ENCODE measurements at places on chromosomes 2 and 18.

- no peak overlapping the region for H3K4me3 ChIP-seq
- H3K27ac ChIP-seq = no peak overlapping the region
- no peaks in the 10 kb centered on the region for H3K36me3 ChIP-seq
- no peak for DNase-seq
- no peaks in the 10 kb centered on the region for H3K27me3 ChIP-seq
- no peaks in the 10 kb centered on the region for H3K4me1 ChIP-seq
Measured at GRCh38 chr18:9081940-9082339, 20.6 kb upstream of the NDUFV2 start.

- H3K4me3 ChIP-seq = no peak overlapping the region
- H3K27me3 ChIP-seq = no peaks in the 10 kb centered on the region
- no peaks in the 10 kb centered on the region for H3K36me3 ChIP-seq
- DNase-seq = no peak
Measured at GRCh38 chr18:31120594-31120993, 18.4 kb upstream of the DSC2 start.

DNA sequence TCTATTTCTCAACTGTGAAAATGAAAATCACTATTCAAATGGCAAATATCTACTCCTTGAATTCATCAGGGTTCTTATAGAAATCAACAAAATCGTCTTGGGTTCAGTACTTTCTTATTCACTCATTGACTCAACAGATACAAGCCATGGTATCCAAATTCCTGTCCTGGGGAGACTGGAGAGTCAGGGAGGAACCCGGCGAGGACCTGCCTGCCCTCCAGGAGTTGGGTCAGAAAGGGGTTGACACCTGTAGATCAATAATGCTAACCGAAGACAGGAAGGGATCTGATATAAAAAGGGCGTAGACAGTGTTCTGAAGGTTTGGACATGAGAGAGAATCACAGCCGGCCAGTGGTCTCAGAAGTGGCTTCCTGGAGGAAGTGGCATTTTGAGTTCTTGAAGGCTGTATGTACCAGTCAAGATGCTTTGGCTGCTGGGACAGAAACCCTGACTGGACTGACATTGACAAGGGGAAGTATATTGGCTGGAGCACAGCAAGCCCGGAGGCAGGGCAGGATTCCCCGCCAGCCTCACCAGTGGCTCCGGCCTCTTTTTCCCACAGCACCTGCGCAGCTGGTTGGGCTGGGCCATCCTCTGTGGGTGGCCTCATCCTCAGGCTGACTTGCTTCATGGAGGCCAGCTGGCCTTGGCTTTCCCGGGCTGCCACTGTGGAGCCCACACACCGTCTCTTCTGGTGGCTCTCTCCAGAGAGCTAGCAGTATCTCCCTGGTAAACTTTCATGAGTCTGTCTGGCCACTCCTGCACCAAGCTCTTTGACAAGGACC lies 3.0 kb downstream of the LRRFIP1 start:
- no peak for DNase-seq
- H3K4me3 ChIP-seq = no peak overlapping the region
- no peaks in the 10 kb centered on the region for H3K27me3 ChIP-seq
- H3K4me1 ChIP-seq = peaks cover 61% of the 10 kb centered on the region

GRCh38 chr18:39549144-39549543 lies 1983.5 kb upstream of the CELF4 start:
- H3K4me1 ChIP-seq = no peaks in the 10 kb centered on the region
- no peaks in the 10 kb centered on the region for H3K27me3 ChIP-seq
- H3K27ac ChIP-seq = no peak overlapping the region
- no peak overlapping the region for H3K4me3 ChIP-seq

DNA sequence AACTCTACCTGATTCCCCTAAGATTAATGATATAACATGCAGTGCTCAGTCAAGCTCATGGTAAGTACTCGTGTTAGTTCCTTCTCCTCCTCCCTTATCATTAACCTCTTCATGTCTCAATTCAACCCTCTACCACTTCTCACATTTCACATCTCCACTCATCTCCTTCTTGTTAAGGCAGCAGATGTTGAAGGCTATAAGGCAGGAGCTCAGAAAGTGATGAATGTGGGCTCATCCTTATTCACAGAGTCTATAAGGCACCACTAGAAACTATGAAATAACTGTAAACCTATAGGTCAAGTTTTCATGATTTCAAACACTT lies 56.0 kb downstream of the CLHC1 start:
- no peak for DNase-seq
- no peaks in the 10 kb centered on the region for H3K27me3 ChIP-seq
- no peak overlapping the region for H3K27ac ChIP-seq
- H3K4me1 ChIP-seq = no peaks in the 10 kb centered on the region
- no peak overlapping the region for H3K4me3 ChIP-seq

DNA sequence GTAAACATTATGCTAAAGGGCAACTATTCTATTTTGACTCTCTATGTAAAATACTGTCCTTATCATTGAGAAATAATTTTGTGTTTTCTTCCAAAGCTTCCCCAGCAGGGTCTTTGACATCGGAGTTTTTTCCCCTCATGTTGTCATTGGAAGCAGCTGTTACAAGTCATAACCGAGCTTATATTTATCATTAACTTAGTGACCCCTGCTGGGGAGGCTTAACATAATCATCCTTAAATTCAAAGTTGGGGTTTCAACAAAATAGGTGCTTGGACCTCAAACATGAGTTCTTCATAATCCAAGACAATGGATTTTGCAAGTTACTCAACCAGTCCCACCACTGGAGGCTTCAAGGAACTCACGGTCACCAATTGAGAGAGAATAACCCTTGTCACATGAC lies 330.9 kb downstream of the DCC start:
- H3K27ac ChIP-seq = no peak overlapping the region
- H3K4me3 ChIP-seq = no peak overlapping the region
- H3K36me3 ChIP-seq = no peaks in the 10 kb centered on the region
- peak; percentile 66 for DNase-seq
- H3K27me3 ChIP-seq = no peaks in the 10 kb centered on the region
- no peaks in the 10 kb centered on the region for H3K4me1 ChIP-seq

GRCh38 chr2:145157741-145158591 lies 638.0 kb upstream of the ZEB2 start:
- H3K4me3 ChIP-seq = no peak overlapping the region
- peaks cover 16% of the 10 kb centered on the region for H3K4me1 ChIP-seq
- no peak overlapping the region for H3K27ac ChIP-seq
- no peaks in the 10 kb centered on the region for H3K36me3 ChIP-seq
- H3K27me3 ChIP-seq = no peaks in the 10 kb centered on the region

DNA sequence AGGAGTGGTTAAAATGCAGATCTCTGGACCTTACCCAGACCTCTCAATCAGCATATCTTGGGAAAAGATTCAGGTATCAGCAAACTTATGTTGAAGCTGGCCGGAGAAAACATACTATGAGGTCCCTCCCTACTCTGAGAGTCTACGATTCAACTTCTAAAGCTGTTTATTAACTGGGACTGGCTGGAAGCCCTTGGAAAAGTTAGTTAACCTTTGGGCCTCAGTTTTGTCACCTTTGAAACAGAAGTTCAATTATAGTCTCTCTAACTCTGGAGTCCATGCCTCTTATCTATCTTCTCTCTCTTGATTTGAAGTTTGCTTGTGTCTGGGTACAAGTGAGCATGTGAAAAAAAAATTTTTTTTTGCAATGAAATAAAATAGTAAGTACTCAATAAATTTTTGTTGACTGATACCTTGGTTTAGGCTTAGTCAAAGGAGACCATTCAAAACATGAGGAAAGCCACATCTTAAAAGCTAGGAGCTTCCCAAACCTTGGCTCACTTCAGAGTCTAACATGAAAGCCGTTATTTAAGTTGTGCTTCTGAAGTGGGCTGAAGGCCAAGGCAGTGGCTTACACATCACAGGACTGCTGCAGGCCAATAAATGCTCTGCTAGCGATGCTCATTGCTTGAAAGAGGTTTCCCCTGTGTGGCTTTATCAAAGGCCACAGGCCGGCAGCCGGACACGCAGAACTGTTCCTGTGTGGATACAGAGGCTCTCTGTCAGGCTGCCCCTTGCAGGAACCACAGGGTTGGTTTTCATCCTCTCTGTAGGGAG lies 110.6 kb upstream of the FAM136A start:
- DNase-seq = no peak
- H3K4me1 ChIP-seq = no peaks in the 10 kb centered on the region
- H3K36me3 ChIP-seq = no peaks in the 10 kb centered on the region
- H3K4me3 ChIP-seq = no peak overlapping the region

GRCh38 chr2:162004031-162004430 lies 70.0 kb downstream of the DPP4 start:
- H3K36me3 ChIP-seq = no peaks in the 10 kb centered on the region
- H3K27me3 ChIP-seq = no peaks in the 10 kb centered on the region
- DNase-seq = no peak
- H3K27ac ChIP-seq = no peak overlapping the region

- H3K4me1 ChIP-seq = no peaks in the 10 kb centered on the region
- H3K4me3 ChIP-seq = no peak overlapping the region
- peaks cover 20% of the 10 kb centered on the region for H3K36me3 ChIP-seq
- no peak overlapping the region for H3K27ac ChIP-seq
- no peak for DNase-seq
Measured at GRCh38 chr2:120142528-120143219, 80.5 kb downstream of the TMEM185B start.

GRCh38 chr2:20008703-20009102 lies 3.8 kb downstream of the MATN3 start:
- H3K36me3 ChIP-seq = no peaks in the 10 kb centered on the region
- peaks cover 18% of the 10 kb centered on the region for H3K4me1 ChIP-seq
- H3K4me3 ChIP-seq = no peak overlapping the region
- H3K27ac ChIP-seq = no peak overlapping the region
- no peak for DNase-seq

DNA sequence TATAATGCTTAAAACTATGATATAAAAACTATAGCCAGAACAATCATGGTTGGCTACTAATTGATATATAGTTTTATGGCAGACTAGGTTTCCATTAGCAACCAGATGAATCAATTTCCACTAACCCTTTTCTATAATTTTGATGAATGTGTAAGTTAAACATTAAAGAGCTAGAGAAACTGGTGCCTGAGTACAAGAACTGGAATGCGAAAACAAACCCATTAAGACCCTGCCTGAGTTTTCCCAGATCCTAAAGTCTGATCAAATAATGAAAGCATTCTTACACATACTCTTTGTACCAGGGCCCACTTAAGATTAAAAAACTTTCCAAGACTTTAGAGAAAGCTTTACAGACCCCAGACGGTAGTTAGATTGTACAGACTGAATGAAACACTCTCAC lies 21.3 kb downstream of the MRPL19 start:
- no peak for DNase-seq
- no peak overlapping the region for H3K4me3 ChIP-seq
- no peaks in the 10 kb centered on the region for H3K4me1 ChIP-seq
- no peak overlapping the region for H3K27ac ChIP-seq

GRCh38 chr18:33828949-33829348 lies 250.9 kb downstream of the ASXL3 start:
- no peaks in the 10 kb centered on the region for H3K27me3 ChIP-seq
- H3K4me3 ChIP-seq = no peak overlapping the region
- H3K4me1 ChIP-seq = no peaks in the 10 kb centered on the region
- no peaks in the 10 kb centered on the region for H3K36me3 ChIP-seq

- no peak for DNase-seq
- H3K36me3 ChIP-seq = no peaks in the 10 kb centered on the region
- peaks cover under 1% of the 10 kb centered on the region for H3K4me1 ChIP-seq
- no peak overlapping the region for H3K4me3 ChIP-seq
- no peaks in the 10 kb centered on the region for H3K27me3 ChIP-seq
Measured at GRCh38 chr2:39875182-39875913, 96.3 kb upstream of the THUMPD2 start.

GRCh38 chr2:55232863-55233657 lies 572 bp downstream of the RPS27A start:
- H3K27ac ChIP-seq = peak overlapping the region; percentile 81
- H3K36me3 ChIP-seq = peaks cover 28% of the 10 kb centered on the region
- H3K4me3 ChIP-seq = peak overlapping the region; percentile 79
- peak; percentile 70 for DNase-seq

DNA sequence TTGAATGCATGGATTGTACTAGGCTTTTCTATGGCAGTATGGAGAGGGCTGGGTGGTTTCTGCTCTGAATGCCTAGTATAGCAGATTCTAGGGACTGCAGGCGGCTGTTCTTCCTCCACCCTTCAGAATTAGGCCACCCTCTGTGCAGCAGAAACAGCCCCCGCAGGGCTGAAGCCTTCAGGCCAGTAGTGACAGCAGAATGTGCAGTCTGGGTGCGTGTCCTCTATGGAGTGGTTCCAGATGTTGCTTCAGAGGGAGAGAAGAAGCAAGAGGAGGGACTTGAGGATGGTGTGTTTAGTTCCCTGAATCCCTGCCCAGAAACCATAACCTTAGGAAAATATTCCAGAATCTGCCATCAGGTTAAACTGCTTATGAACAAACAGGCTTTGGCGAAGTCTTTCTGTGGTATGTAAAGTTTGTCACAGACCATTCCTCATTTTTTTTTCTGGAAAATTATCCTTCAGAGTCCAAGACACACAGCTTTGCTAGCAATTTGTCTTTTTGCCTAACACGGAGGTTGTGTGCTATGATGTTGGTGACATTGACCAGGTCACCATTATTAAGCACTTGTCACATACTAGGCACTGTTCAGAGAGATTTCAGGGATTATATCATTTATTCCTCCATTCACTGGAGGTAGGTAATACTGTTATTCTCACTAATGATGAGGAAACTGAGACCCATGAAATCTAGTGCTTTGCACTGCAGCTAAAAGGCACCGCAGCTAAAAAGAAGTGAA lies 21.1 kb downstream of the CASP10 start:
- H3K4me1 ChIP-seq = peaks cover 19% of the 10 kb centered on the region
- H3K4me3 ChIP-seq = no peak overlapping the region
- H3K27me3 ChIP-seq = no peaks in the 10 kb centered on the region
- no peak overlapping the region for H3K27ac ChIP-seq
- peaks cover 62% of the 10 kb centered on the region for H3K36me3 ChIP-seq
- no peak for DNase-seq

GRCh38 chr2:238869293-238870124 lies 21.6 kb downstream of the TWIST2 start:
- DNase-seq = no peak
- H3K36me3 ChIP-seq = no peaks in the 10 kb centered on the region
- peaks cover 27% of the 10 kb centered on the region for H3K4me1 ChIP-seq
- no peak overlapping the region for H3K4me3 ChIP-seq
- H3K27me3 ChIP-seq = no peaks in the 10 kb centered on the region

- no peaks in the 10 kb centered on the region for H3K36me3 ChIP-seq
- H3K27ac ChIP-seq = no peak overlapping the region
- H3K4me3 ChIP-seq = no peak overlapping the region
- H3K27me3 ChIP-seq = no peaks in the 10 kb centered on the region
- DNase-seq = no peak
Measured at GRCh38 chr2:171655586-171655985, 31.7 kb upstream of the DYNC1I2 start.

DNA sequence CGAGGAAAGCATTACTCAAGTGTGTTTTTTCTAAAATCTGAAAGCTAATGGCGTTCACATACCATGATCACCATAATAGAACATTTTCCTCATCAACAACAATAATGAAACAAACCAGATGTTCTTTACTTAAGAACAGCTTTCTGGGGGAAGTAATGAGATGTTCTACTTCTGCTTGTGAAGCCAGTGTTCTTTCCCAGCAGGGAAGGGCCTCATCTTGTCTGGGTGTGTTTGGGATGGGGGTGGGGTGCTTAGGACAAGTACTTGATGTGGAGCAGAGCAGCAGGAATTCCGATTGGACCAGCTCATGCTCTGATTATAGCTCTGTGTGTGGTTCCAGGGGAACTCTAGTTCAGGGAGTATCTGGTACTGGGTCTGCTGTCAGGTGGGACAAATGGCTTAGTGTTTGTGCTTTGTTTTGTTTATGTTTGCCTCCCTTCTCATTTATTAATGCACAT lies 163.0 kb upstream of the NOSTRIN start:
- peak; percentile 92 for DNase-seq
- no peaks in the 10 kb centered on the region for H3K36me3 ChIP-seq
- no peak overlapping the region for H3K4me3 ChIP-seq
- peak overlapping the region; percentile 57 for H3K27ac ChIP-seq

Data from stomach (tissue), 19 donors.